Upper lobe of right lung (tissue), 1 donor: ENCODE measurements at places on chromosomes 4 and X.

GRCh38 chrX:8607326-8607725, 124.6 kb downstream of the ANOS1 start:
- no peak for DNase-seq

DNA sequence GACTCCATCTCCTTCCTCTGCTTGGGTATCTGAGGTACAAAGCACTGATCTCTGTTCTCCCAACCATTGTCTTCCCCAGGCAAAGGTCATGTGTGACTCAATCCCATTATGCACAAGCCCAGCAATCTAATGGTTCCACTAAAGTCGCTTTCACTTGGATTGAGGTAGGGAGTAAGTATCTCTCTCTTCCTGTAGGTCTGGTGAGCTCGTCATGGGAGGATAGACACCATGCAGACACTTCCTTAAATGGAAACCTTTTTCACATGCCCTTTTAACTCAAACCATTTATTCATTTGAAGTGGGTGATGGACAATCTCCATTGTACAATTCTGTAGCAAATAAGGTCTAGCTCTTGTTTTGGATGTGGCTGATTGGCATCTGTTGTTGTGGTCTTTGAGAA, 245.2 kb upstream of the CLNK start:
- DNase-seq, result no peak

DNA sequence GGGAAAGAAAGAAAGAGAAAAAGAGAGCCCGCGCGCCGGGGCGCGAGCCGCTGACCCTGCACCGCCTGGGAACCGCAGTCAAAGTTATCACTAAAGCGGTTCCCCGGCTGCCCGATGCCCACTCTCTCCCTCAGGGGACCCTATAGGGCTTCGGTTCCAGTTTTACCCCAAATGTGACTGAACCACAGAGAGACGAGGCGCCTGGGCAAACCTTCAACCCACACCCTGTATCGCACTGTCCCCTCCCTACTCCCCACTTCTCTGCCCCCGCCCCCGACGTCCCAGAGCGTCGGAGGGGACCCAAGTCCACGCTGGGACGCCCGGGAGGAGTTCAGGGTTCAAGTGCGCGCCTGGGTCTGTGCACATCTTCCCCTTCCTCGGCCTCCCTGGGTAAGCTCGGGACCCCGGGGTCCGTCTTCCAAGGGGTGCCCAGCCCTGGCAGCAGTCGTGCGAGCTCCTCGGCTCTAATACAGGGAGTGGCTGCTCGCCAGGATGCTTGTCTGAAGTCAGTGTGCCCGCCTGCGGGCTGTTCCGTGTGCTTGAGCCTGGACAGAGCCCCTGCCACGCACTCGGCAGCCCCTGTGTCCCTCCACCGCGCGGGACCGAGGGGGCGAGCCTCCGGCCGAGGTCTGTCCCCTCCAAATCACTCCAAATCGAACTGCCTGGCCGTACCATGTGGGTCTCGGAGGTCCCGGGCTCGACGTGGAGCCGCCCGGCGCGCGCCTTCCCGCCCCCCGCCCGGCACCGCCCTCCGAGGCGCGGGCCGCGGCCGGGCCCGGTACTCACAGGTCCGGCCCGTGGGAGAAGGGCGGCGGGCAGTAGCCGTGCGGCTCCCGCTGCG, 960 bp downstream of the TRPC3 start:
- peak; percentile 66 for DNase-seq

- no peak for DNase-seq
Measured at GRCh38 chr4:168743131-168743530, 246.3 kb downstream of the PALLD start.

DNA sequence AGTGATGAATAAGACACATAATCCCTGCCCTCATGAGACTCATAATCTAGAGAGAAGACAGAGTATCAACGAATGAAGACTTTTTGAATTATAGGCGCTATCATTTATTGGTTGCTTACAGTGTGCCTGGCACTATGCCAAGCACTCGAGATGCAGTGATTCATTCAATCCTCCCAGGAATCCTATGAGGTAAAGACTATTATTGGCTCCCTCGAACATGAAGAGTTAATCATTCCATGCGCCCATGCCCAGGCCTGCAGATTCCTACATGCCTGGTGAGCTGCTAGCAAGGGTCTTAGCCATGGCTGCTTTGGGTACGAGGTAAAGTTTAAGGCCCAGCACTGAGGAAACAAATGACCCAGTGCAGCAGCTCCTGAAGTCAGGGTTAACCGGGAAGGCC, 47.0 kb downstream of the TEX13B start:
- no peak for DNase-seq

DNA sequence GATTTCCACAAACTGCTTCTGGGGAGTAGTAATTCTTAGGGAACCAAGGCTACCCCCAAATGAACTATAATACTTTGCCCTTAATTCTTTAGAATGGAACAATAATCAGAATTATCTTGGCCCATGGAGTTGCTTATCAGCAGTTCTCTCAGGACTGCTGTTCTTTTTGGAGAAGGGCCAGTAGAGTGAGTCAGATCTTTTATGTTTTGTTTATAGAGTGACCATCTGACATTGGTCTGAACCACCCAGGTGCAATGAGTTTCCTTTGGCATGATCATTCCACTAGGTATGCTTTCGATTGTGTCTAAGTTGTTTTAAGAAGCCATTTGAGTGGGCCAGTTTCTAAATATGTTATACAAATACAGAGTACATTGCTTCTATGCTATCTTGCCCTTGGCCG, 31.8 kb downstream of the PRRG1 start:
- no peak for DNase-seq

DNA sequence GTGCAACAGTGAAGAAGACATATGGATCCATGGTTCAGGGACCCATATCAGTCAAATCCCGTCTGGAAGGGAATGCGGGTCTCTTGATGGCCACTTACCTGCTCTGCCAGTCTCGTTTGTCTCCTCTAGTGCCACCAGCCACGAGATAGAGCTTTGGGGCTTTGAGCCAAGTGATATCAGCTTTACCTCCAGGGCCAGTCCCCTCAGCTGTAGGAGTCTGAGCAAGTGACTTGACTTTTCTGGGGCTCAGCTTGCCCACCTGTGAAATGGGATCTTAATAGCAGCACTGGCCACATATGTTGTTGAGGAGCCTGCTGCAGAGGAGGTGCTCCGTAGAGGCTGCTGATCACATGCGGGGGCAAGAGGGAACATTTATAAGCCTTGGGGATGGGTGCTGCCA, 1.2 kb downstream of the SLC2A9 start:
- no peak for DNase-seq

- no peak for DNase-seq
Measured at GRCh38 chr4:138555584-138555983, 313.4 kb upstream of the SLC7A11 start.

GRCh38 chr4:80206521-80207171, 9.3 kb downstream of the PRDM8 start:
- no peak for DNase-seq

GRCh38 chrX:39475372-39475771, 622.4 kb downstream of the BCOR start:
- no peak for DNase-seq
